ENCODE measurements at places on chromosomes 4 and X. TPM values are rescaled to one million over a fixed set of nuclear protein-coding genes. Genes with fewer than 3 reads are reported as not detected.

Gene IGSF1
- 4.2 TPM for polyA plus RNA-seq

Gene NEXMIF
- 3.3 TPM for polyA plus RNA-seq

Gene TNMD
- polyA plus RNA-seq: 2.3 TPM

Gene WAS
- polyA plus RNA-seq: 3.2 TPM

Gene DCK
- 45.6 TPM for polyA plus RNA-seq

Gene HTATSF1
- polyA plus RNA-seq: 101 TPM

Gene HOPX
- 21.3 TPM for polyA plus RNA-seq

Gene FUNDC1
- 17.2 TPM for polyA plus RNA-seq

Gene TIMP1
- 95.2 TPM for polyA plus RNA-seq

Gene MAGEA4
- polyA plus RNA-seq: not detected

Gene CTAG2
- not detected for polyA plus RNA-seq

Gene CTAG1B
- not detected for polyA plus RNA-seq

Gene SMIM31
- polyA plus RNA-seq: 0.42 TPM

Gene RTL9
- 0.21 TPM for polyA plus RNA-seq

Gene ARHGAP24
- 114 TPM for polyA plus RNA-seq

Gene RHOXF2
- 0.04 TPM for polyA plus RNA-seq

Gene HERC3
- polyA plus RNA-seq: 17.2 TPM

Gene AMBN
- 1.5 TPM for polyA plus RNA-seq

Gene GYPA
- polyA plus RNA-seq: 1.4 TPM

Gene CT55
- polyA plus RNA-seq: 0.46 TPM

Gene POLN
- polyA plus RNA-seq: 3.8 TPM

Gene P2RY8
- polyA plus RNA-seq: 0.93 TPM

Gene RBBP7
- 216 TPM for polyA plus RNA-seq

Gene PNCK
- 6.3 TPM for polyA plus RNA-seq

Gene NLGN4X
- 18.7 TPM for polyA plus RNA-seq

Gene DDX53
- polyA plus RNA-seq: not detected

Gene SCD5
- 34.6 TPM for polyA plus RNA-seq

Gene CABS1
- not detected for polyA plus RNA-seq

Gene ASMT
- 0.11 TPM for polyA plus RNA-seq

Gene ZNF330
- polyA plus RNA-seq: 43.6 TPM

Gene SH2D1A
- polyA plus RNA-seq: 0.26 TPM

Gene TMEM131L
- 35.5 TPM for polyA plus RNA-seq

Gene SPANXN4
- not detected for polyA plus RNA-seq

Gene TRIM61
- polyA plus RNA-seq: 2.4 TPM

Gene PPP1R2C
- not detected for polyA plus RNA-seq

Gene TLR6
- 0.69 TPM for polyA plus RNA-seq

Data from left renal pelvis (tissue), 4 donors.